ENCODE measurements at places on chromosomes 16 and 17.

- no peak for DNase-seq
These were observed 593 bp upstream of the WDR45B start for GRCh38 chr17:82648742-82649331.

- no peak for DNase-seq
These were observed 9.9 kb downstream of the KRTAP9-1 start for GRCh38 chr17:41199421-41200078.

- no peak for DNase-seq
These were observed 291.1 kb upstream of the IRX3 start for GRCh38 chr16:54577651-54578128.

DNA sequence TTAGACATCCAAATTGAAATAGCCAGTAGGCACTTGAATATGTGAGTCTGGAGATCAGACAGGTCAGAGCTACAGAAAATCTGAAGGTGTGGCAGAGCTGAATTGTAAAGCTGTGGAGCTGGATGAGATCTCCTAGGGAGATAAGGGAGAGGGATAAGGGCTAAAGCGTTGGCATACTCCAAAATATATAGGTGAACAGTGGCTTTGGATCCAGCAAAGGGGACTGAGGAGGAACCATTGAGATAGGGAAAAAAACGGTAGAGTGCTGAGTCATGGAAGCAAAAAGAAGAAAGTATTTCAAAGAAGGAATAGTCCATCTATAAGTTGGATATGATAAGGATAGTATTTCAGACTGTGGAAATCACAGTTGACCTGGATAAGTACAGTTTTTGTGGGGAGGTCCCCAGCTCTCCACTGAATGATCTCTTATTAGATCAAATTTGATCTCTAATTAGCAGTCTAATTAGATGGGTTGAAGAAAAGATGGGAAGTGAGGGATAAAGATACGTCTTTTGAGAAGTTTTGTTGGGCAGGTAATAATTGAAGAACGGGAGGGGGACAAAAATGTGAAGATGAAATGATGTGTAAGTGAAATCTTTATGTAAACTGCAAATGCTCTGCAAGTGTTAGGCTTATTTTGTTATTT, 587 bp upstream of the DBF4B start:
- DNase-seq: no peak

GRCh38 chr16:67164599-67165061, at the start of gene HSF4:
Gene HSF4, plus strand, starts transcription at chr16:67164745. Its CDS starts 67 bp downstream, at chr16:67164812.
- DNase-seq: no peak

DNA sequence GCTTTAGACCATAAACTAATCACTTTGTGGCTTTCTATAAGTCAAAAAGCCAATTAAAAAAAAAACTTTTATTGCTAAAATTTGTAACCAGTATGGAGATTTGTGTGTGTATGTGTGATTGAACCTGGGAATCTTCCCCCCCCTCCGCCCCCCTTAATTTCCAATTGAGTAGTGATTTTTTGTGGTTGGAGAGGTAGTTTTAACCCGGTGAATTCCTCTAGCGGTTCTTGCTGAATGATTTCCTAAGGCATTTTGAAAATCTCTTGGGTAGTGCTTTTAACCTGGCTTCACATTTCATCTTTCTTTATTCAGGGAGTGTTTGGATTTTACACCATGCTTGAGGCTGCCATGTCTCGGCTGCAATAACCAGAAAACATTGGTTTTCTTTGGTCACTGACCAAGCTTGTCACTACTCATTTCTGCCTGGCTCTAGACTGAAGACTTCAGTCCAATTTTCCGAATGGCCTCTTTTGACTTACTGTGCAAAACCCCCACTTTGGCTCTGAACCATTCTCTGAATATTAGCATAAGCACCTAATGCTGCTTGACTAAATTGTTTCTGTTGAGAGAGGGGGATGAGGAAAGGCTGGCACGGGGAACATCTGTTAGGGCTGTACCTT, 35.6 kb downstream of the PRKCA start:
- no peak for DNase-seq

- no peak for DNase-seq
These were observed at the start of gene ZG16B for GRCh38 chr16:2829501-2830354. Gene ZG16B, plus strand, starts transcription at chr16:2830303. Its CDS starts 139 bp downstream, at chr16:2830442.

- no peak for DNase-seq
These were observed 46.4 kb upstream of the EEF2KMT start for GRCh38 chr16:5143761-5144620.

DNA sequence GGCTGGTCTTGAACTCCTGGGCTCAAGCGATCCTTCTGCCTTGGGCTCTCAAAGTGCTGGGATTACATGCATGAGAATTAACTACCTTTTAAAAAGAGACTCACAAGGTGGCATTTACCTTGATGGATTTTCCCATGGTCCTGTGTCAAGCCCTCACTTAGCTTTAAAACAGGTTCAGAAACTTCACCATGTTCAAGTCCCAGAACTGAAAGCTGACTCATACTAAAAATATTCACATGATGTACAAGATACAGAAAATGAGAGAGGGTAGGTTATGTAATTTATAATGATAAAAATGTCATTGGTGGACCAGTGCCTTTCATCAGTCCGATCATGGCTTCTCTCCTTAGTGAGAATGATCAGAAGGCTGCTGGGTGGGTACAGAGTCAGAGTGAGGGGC, 4.3 kb upstream of the AKAP1 start:
- no peak for DNase-seq

- no peak for DNase-seq
These were observed 28.1 kb downstream of the SERPINF1 start for GRCh38 chr17:1789936-1790335.

GRCh38 chr17:66950886-66951604, 13.5 kb upstream of the CACNG4 start:
- DNase-seq: no peak

- no peak for DNase-seq
These were observed 190.7 kb downstream of the KATNIP start for GRCh38 chr16:27740496-27741201.

GRCh38 chr17:59067756-59068155, 38.9 kb downstream of the TRIM37 start:
- no peak for DNase-seq

DNA sequence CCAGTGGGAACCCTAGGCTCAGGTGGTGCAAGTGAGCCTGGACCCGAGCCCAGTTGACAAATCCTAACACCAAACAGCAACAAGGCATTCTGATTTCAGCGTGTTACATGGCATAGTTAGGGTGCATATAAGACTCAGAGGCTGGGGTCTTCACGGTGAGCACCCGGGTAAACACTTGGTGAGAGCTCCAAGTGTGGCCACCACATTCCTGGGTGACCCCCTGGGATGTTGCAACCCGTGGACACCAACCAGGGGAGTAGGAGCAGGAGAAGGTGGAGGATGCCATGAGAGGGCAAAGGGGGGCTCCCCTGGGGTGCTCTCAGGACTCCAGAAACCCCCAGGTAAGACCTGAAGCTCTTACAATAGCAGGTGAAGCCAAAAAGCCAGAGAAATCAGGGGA, 69.9 kb upstream of the CDH5 start:
- no peak for DNase-seq

DNA sequence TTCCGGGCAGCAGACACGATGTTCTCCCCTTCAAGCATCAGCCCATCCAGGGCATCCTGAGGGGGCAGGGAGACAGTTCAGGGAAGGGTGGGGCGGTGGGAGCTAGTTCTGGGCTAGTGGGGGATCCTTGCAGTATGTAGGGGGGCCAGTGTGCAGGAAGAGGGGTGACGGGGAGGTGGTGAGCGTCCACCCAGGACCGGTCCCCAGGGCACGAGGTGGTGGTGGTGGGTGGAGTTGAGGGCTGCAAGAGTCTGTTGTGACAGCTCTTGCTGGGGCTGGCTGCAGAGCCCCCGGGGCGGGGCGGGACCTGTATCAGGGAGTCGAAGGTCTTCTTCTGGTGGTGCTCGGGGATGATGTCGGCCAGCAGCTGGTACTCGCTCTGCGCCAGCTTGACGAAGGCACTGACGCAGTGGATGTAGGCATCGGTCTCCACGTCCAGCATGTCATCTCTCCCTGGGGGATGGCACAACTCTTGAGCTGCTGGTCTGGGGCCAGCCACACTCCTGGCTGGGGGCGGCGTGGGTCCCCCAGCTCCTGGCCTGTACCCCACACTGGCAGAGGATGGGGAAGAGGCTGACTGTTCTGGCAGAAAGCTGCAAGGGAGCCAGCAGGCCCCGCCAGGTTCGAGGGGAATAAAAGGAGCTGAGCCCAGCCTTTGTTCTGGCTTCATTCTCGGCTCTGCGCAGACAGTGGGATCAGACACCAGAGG, 10.0 kb downstream of the ZACN start:
- DNase-seq: no peak

DNA sequence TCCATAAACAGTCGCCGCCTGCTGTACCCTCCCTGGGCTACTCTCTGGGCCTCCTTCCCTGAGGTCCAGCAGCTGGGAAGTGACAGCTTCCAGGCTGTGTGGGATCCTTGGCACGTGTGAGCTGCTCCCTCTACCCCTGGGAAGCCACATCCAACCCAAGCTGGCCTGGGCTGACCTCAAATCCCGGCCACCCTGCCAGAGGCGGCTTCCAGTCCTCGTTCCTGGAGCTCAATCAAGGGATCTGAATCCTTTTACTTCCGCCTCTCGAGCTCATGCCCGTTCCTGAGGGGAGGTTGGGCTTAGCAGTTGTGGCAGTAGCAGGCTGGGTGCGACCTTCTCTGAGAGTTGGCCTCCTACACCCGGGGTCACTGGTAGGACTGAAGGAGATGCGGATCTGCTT, 82.5 kb downstream of the NETO2 start:
- no peak for DNase-seq

DNA sequence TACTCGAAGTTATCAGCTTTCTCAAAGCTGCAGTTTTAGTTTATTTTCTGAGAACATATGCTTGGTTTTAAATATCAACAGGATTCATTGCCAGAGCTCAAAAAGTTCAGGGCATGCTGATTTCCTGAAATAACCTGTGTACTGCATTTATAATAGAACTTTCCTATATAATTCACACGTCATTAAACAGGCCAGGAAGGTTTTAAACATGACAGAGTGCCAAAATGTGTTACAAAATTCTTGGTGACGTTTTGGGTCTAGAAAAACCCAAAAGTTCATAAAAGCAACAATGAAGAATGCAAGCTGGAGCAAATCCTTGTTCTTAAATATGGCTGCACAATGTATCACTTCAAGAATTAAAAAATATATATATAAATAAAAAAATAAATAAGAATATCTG, 1139.1 kb downstream of the CDH11 start:
- DNase-seq: no peak

GRCh38 chr17:76726776-76727718, at the start of gene METTL23:
Gene METTL23, plus strand, starts transcription at chr17:76726839. Its CDS starts 2,872 bp downstream, at chr17:76729711.
- DNase-seq: peak; percentile 53

GRCh38 chr16:88527186-88527936, 42.8 kb upstream of the ZC3H18 start:
- DNase-seq: peak; percentile 36

- DNase-seq: no peak
These were observed 1.9 kb upstream of the STUB1 start for GRCh38 chr16:678209-678857.

DNA sequence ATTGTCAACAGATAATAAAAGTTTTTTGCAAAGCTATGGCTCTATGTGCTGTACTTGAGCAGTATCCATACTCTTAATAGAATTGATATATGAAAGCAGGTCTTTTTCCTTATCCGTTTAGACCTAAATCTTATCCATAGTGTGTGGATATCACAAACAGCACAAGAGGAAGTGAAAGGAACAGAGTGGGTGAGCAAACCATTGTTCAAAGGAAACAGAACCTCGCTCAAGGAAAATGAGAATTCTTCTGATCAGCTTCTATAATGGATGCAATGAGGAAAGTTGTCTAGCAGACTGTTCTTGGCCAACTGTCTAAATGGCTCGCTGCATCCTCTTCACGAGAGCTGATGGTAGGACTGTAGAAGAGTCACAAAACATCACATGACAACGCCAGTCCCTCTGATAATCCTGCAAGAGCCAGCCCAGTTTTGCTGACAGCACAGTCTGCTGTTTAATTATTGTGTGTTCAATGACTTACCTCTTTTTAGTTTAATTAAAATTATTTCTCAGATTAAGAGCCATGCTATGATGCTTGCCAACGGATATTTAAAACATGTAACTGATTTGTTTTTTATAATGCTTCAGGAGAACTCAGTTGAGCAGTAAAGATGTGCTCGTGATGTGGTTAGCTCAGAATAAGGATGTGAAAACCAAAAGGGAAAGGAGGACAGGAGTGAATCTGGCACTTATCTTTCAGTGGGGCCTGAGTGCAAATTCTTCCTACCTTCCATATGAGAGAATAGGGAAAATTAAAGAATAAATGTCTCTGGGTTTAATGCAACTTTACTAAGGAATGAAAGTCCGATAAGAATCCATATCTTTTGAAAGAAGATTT, 38.5 kb downstream of the WWOX start:
- DNase-seq: no peak

DNA sequence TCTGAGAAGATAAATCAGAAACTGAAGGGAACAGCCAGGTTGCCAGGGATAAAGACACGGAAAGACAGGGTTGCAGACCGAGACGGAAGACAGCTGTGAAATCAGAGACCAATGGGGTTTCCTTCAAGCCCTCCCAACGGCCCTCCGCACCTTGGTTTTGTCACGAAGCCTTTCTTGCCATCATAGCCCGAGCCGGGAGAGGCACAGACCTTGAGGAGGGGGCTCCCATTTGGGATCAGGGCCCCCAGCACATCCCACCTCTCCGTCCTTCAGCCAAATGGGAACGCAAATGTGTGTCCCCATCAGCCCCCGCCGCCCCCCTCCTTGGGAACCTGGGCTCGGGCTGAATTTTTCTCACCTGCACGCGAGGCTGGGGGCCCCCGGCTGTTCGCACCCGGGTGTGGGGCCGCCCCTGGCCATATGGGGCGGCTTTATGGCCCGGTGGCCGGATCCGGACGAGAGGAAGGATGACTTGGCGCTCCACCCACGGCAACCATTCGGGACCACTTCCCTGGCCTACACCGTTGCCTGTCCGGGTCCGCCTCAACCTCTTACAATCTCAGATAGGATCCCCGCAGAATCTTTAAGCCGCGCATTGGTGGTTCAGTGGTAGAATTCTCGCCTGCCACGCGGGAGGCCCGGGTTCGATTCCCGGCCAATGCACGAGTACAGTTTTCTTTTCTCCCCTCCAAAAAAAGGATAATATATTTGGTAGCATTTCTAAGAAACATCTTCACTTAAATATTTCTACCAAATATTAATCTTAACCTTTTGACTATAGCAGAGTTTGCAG, 1.4 kb upstream of the HES7 start:
- DNase-seq: peak; percentile 81

GRCh38 chr17:81083125-81083765, 48.3 kb downstream of the BAIAP2 start:
- DNase-seq: no peak

DNA sequence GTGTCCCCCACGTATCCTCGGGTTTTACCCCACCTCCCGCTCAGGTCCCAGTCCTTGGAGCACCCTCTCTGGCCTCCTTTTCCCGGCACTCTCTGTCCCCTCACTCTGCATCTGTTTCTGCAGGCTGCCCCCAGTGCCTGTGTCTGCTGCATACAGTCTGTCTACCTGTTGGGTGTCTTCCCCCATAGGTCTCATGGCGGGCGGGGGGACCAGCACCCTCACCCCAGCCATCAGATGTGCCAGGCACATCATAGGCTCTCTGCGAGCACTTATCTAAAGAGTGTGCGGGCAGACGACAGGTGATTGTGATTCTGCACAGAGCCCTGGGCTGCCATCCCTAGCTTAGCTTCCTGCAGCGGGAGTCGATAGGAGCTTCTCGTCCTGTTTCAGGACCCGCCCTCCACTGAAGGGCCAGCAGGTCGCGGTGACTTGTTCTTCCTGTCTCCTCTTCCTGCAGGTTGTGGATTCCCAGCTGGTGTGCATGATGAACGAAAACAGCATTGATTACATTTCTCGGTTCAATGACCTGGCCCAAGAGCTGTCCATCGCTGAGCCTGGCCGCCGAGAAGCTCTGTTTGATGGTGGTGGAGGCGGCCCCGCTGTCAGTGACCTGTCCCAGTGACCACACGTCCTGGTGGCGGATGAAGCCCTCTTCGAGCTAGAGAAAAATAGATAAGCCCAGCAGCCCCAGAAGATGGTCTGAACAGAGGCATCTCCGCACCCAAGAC, 4.5 kb upstream of the JPT2 start:
- no peak for DNase-seq

Data from stimulated activated CD4-positive, alpha-beta T cell treated with anti-CD3 and anti-CD28 coated beads, TNF-alpha, amount 100 ng/mL, for 1 hour (primary cell).